ENCODE measurements at places on chromosomes 12 and 14. TPM values are rescaled to one million over a fixed set of nuclear protein-coding genes. Genes with fewer than 3 reads are reported as not detected.

PTPRB gene
- polyA plus RNA-seq = 1.8 TPM

HOXC12 gene
- polyA plus RNA-seq = not detected

RIMBP2 gene
- 1.7 TPM for polyA plus RNA-seq

A2ML1 gene
- polyA plus RNA-seq = 0.06 TPM

RNASE3 gene
- polyA plus RNA-seq = not detected

FLVCR2 gene
- 3.6 TPM for polyA plus RNA-seq

PPP1R1A gene
- 1.2 TPM for polyA plus RNA-seq

KLHL33 gene
- polyA plus RNA-seq = 0.23 TPM

ST8SIA1 gene
- polyA plus RNA-seq = 1.4 TPM

CLIP1 gene
- 16.8 TPM for polyA plus RNA-seq

KLRC4 gene
- not detected for polyA plus RNA-seq

SLC38A6 gene
- 5.6 TPM for polyA plus RNA-seq

LRRC43 gene
- polyA plus RNA-seq = 0.19 TPM

GOLT1B gene
- 7.8 TPM for polyA plus RNA-seq

- no peak for DNase-seq
These were observed 11.3 kb downstream of the NFATC4 start for GRCh38 chr14:24378981-24379906.

GRCh38 chr12:6955108-6956020, 4.2 kb downstream of the PTPN6 start:
- peak; percentile 60 for DNase-seq

- DNase-seq = peak; percentile 96
These were observed at the start of gene ANKRD13A for GRCh38 chr12:109998904-109999648. Gene ANKRD13A (plus strand): TSS chr12:109999430. CDS start chr12:109999689, 259 bp downstream.

DNA sequence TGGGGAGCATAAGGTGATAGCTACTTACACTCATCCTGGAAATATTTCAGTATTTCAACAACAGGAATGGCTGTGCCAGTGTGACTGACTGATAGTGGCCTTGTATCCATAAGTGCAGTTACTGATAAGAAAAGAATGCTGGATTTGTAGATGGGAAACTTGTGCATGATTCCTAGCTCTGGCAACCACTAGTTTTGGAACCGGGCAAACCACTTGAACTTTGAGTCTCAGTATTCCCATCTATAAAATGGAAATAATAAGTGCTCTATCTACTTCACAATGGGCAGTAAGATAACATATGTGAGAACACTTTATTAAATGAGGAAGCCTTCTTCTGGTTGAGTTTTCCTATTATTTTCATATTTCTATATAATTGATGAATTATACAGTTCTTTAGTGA, 77.2 kb downstream of the TPH2 start:
- no peak for DNase-seq

GRCh38 chr12:27425306-27425705, 21.2 kb upstream of the SMCO2 start:
- no peak for DNase-seq

DNA sequence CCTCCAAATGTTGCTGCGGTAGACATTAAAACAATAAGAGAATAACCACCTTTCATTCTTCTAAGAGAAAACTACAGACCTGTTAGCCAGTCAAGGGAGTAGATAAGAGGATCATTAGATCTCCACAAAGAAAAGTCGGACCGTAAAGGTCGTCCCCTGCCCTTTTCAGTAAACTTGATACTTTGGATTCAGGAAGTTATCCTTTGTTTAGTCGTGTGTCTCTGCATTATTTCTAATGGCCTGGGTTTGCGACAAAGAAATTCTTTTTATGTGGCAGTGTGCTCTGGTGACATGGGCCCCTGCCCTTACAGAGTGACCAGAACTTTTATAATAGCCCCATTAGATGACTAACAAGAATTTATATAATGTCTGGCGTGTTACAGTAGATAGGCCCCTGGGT, 44.6 kb upstream of the EVL start:
- no peak for DNase-seq

- DNase-seq = no peak
These were observed 44.9 kb downstream of the ATP2B1 start for GRCh38 chr12:89663577-89664357.

- DNase-seq = no peak
These were observed 21.9 kb upstream of the PTPRB start for GRCh38 chr12:70659077-70659606.

GRCh38 chr14:59687663-59688062, 111.1 kb upstream of the CCDC175 start:
- DNase-seq = no peak

- peak; percentile 78 for DNase-seq
These were observed 54.9 kb downstream of the EID3 start for GRCh38 chr12:104358353-104359003.

DNA sequence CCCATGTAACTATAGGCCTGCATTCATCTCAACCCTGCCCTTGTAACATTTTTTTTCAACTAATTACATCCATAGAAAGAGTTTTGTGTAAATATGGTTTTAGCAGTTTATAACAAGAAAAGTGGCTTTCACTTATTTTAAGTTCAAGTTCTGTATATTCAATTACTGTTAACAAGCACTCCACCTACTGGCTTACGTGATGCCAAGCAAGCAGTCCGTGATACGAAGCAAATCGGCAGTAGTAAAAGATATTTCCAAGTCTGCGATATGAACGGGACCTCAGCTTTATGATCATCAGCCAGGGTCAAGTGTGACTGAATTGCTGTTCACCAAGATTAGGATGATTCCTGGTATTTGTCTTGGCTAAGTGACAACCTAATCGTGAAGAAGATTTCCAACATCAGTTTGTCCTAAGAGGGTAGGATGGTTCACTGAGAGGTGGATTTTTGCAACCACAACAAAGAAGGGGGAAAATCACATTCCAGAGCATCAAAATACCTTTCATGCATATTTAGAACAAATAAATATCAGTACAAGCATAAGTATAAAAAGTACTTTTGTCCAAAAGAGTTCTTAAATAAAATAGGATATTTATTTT, 456.2 kb downstream of the FOXG1 start:
- no peak for DNase-seq

GRCh38 chr12:91072931-91073330, 15.1 kb upstream of the KERA start:
- DNase-seq = no peak

DNA sequence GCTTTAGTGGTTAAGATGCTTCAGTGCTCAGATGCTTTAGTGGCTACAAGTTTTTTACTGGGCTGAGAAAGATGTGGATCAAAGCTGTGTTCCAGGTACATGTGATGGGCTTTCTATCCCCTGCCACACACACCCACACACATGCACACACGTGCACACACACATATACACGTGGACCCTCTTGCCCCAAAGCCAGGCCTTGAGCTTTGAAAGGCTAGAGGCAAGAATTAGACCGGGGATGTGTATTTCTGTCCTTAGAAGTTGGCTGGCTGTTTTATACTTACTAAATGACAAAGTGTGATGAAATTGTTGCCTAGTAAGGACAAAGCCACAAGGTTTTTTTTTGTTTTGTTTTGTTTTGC, 376.5 kb downstream of the C12orf75 start:
- DNase-seq = no peak

DNA sequence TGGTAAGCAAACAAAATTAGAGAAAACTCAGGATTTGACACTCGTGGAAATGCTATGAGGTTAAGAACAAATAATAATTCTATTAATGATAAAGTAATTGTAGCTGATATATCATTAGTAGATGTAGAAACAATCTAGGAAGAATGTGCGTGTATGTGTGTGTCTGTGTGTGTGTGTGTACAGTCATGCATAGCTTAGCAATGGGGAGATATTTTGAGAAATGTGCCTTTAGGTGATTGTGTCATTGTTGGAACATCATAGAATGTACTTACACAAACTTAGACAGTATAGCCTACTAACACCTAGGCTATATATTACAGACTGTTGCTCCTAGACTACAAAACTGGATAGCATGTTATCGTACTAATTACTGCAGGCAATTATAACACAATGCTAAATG, 5.3 kb downstream of the CLEC2A start:
- DNase-seq = no peak

- no peak for DNase-seq
These were observed 12.2 kb upstream of the BDKRB1 start for GRCh38 chr14:96243785-96244184.

DNA sequence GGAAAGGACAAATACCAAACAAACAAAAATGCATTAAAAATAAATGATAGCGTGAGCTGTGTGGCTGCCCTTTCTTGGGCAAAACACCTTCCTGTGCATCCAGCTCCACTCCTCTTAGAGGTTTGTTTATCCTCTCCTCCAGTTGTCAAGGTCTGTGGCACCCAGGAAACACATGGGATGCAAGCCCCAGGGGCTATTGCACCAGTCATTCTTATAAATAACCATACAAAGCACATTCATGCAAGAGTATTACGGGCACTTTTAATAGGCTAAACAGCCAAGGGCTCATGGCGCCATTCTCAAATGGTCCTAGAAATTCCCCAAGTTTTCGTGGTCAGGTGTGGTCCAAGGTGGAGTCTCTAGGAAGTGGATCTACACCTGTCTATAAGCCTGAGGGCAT, 257.0 kb downstream of the DPF3 start:
- no peak for DNase-seq

DNA sequence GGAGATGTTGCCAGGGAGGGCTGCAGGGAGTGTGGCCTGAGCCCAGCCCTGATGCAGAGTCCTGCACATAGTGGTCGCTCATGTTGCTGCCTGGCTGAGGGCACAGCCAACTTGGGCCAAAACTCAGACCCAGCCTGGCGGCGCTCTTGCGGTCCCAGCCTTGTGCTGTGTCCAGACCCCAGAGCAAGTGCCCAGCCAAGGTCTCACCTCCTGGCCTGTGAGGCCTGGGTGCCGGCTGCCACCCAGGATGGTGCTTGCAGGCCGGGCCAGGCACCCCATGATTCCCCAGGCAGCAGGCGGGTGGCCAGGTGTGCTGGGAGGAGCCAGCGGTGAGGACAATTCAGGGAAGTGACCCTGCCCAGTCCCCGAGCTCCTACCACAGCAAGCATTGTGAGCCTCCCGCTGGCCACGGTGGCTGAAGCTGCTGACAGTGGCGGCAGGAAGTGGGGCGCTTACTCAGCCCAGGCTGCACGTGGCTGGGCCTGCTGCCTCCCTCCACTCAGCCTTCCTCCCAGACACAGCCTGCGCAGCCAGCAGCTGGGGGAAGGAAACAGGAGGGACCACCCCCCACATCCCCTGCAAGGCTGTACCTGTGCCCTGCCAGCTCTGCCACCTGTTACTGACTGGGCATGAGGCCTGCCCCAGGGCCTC, 17.7 kb upstream of the PGF start:
- DNase-seq = peak; percentile 80
